ENCODE measurements at places on chromosomes 11 and 22.

- DNase-seq = no peak
Observed at GRCh38 chr11:130531061-130531460, 82.6 kb downstream of the ADAMTS15 start.

DNA sequence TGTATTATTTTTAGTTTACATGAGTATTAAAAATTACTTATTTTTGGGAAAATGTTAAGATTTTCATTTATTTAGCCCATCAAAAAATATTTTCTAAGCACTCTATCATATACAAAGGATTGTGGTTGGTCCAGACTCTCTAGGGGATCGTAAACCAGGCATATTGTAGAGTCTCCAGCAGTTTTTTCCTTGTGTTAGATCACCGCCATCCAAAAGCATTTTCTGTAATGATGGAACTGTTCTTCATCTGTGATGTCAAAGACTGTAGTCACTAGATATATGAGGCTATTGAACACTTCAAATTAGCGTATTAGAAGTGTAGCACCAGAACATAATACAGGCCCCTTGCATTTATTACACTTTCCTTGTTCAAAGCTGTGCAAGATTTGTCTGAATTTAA, 154.9 kb downstream of the SBF2 start:
- DNase-seq = no peak

DNA sequence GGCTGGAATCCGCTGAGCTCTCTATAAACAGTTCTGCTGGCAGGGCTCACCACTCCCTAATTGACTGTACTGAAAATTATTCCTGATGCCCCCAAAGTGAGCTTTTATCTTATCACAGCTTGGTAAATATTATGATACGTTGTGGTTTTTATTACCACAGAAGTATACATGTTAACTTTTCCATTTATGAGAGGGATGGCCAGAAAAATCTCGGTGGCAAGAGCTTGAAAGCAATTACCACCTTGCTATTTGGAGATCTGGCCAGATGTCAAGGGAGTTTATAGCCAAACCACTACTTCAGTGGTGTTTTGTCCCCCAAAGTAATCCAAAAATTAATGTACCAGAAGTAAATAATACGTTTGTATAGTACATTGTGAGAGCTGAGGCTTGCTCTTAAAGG, 75.4 kb upstream of the RCN1 start:
- DNase-seq = no peak

GRCh38 chr22:38032681-38033521, 24.3 kb upstream of the PICK1 start:
- DNase-seq = no peak

DNA sequence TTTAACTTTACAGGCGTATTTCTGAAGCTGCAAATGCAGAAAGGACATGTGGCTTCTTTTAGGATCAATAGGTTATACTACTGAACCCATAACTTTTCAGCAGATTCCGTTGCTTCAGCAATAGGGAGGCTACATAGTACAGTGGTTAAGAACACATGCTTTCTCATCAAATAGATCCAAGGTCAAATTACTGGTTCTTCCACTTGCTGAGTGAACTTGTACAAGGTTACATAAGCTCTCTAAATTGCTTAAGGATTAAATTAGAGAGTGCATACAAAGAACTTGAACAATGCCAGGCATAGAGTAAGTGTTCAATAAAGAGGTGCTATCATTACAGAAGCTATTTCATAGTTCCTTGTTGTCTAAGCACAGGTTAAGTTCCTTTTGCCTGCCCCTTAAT, 129.6 kb downstream of the BARX2 start:
- peak; percentile 2 for DNase-seq

DNA sequence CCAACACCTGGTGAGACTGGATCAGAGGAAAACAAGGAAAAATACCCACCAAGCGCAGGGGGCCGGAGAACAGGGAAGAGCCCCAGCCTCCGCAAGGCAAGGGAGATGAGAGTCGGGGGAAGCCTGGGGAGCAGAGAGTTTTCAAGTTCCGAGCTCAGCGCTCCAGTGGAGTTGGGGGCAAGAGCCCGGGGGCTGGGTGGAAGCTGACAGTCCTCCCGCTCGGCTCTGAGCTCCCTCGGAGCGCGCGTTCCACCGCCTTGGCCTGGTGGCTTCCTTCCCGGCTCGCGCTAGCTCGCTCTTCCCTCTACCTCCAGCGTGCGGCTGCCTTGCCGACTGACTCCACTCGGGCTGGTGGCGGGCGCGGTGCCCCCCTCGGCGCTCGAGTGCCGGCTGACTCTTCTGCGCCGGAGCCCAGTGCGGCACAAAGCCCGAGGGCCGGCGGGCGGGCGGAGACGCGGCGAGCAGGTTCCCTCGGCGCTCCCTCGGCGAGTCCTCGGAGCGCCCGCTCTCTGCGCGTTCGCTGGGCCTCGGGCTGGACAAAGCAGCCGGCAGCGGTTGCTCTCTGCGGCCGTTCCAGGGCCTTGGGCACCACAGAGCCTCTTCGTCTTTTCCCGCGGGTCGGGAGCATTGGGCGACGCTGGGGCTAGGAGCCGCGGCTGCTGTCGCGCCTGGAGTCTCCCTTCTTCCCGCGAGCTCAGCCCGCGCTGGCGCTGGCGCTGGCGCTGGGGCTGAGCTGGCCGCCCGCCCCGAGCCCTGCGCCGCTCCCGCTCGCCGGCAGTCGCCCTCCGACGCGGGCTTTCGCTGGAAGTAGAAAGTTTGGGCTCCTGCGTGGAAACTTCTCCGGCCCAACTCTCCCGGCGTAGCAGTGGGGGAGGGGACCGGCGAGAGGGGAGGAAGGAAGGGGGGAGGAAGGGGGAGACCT, 1.0 kb downstream of the PAX6 start:
- DNase-seq = no peak

GRCh38 chr11:93653080-93653479, 8.4 kb upstream of the CEP295 start:
- no peak for DNase-seq

GRCh38 chr11:69123593-69124545, 31.9 kb upstream of the SMIM38 start:
- no peak for DNase-seq

DNA sequence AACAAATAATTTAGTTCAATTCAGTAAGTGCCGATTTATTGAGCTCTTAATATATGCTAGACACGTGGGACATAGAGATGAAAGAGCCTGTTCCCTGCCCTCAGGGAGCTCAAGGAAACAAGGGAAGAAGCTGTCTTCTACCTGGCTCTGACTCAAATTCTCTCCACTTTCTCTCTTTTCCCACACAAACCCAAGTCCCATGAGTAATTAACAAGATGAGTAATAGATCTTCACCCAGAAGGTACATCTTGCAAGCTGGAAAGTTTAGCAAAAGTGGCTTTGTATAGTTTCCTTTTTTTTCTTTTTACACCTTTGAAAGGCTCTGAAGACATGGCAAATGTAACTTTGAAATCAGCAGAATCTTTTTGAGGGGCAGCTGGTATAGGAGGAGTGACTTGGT, 48.2 kb upstream of the CHST1 start:
- no peak for DNase-seq

DNA sequence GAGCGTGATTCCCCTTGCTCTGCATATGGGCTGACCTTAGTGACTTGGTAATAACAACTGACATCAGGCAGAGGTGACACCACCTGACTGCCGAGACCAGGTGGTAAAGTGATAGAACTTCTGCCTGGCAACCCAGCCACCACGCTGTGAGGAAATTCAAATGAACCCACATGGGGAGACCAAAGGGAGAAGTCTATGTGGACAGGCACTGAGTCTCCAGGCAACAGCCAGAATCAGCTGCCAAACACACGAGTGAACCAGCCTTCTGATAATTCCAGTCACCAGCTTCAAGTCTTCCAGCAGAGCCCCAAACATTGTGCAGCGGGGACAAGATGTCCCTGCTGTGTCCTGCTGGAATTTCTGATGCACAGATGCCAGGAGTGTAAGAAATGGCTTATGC, 29.7 kb downstream of the SPATA19 start:
- no peak for DNase-seq

DNA sequence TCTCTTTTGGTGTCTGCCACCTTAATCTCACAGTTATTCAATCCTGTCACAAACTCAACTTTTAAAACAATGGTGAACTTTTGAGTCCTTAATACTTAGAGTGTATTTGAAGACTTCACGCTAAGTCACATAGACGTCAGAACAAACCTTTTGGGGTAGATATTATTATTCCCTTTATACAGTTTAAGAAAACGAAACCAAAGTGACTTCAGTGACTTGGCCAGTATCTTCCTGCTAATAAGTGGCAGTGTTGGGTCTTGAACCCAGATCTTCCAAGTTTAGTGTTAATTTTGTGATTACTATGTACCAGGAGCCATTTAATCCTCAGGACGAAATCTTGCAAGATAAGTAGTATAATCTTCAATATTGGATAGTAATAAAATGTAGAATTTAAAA, 691 bp downstream of the CEP295 start:
- DNase-seq = no peak

DNA sequence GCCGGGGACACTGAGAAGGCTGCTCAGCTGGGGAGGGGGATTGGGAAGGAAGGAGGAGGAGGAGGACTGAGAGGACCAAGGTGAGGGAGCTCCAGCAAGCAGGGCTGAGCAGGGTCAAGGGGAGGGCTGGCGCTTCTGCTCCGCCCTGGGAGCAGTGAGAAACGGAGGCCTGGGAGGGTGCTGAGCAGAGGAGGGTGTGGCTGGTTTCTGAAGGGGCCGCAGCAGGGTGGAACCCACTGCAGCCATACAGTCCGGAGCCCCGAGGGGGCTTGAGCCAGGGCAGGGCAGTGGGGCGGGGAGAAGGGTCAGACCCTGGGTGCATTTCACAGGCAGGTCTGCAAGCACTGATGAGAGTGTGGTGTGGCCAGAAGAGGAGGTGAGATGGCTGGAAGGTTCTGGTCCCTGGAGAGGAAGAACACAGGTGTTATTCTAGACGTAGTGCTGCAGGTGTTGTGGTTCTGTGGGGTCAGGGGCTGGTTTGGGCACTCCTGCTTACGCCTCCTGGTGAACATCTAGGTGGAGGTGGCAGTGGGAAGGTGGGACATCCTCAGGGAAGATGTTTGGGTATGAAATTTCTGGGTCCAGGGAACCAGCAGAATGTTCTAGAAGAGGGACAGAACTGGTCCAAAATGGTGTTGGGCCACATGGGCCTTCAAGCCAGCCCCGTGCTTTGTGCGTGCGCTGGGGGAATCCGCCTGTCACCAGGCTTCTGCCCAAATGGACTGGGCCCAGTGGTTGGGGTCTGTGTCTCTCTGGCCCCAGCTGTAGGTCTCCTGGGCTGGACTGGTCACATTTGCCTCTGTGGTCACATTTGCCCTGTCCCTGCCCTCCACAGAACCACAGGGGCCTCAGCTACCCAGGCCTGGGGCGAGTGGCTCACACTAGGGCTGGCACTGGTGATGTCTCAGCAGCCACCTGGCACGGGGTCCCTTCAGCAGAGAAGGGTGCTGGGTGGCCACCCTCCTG, 714.7 kb downstream of the BRD1 start:
- no peak for DNase-seq

DNA sequence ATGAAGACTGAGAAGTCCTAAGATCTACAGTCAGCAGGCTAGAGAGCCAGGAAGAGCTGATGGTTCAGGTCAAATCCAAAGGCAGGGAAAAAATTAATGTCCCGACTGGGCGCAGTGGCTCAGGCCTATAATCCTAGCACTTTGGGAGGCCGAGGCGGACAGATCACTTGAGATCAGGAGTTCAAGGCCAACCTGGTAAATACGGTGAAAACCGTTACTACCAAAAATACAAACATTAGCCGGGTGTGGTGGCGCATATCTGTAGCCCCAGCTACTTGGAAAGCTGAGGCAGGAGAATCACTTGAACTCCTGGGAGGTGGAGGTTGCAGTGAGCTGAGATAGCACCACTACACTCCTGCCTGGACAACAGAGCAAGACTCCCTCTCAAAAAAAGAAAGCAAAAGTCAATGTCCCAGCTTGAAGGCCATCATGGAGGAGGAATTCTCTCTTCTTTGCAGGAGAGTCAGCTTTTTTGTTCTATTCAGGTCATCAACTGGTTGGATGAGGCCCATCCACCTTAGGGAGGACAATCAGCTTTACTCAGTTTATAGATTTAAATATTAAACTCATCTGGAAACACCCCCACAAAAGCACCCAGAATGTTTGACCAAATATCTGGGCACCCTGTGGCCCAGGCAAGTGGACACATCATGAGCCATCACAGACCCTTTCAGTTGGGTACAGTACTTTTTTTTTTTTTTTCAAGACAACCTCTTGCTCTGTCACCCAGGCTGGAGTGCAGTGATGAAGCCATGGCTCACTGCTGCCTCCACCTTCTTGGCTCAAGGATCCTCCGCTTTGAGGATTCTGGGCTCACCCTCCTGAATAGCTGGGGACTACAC, 4.3 kb upstream of the ZC3H7B start:
- DNase-seq = no peak

- DNase-seq = peak; percentile 12
Observed at GRCh38 chr11:35614939-35615569, 3.2 kb upstream of the FJX1 start.

- no peak for DNase-seq
Observed at GRCh38 chr22:39098026-39098425, 982 bp downstream of the APOBEC3H start.

- no peak for DNase-seq
Observed at GRCh38 chr22:29344137-29344536, 28.6 kb upstream of the RASL10A start.

- DNase-seq = no peak
Observed at GRCh38 chr11:35624781-35625180, 6.5 kb downstream of the FJX1 start.

DNA sequence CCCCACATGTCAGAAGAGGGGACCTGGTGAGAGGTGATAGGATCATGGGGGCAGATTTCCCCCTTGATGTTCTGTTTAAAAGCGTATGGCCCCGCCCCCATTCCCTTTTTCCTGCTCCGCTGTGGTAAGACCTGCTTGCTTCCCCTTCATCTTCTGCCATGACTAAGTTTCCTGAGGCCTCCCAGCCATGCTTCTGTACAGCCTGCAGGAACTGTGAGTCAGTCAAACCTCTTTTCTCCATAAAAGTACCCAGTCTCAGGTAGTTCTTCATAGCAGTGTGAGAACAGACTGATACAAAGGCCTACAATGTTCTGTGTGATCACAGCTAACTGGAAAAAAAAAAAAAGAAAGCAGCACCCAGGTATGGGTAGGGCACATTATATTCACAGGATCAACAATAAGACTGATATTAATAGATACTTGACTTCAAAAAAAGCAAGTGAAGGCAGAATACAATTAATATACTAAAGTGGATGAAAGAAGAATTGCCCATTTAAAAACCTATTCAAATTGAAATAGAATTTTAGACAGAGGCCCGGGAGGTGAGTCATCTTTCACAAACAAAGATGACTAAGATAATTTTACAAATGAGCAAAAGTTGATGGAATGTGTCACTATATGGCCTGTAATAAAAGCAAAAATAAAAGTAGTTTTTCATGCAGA, 1.7 kb upstream of the OR52K1 start:
- no peak for DNase-seq

- peak; percentile 88 for DNase-seq
Observed at GRCh38 chr11:95923728-95924413, at the start of gene MTMR2. Gene MTMR2 (minus strand): TSS chr11:95924107. CDS start chr11:95923954, 153 bp downstream.

DNA sequence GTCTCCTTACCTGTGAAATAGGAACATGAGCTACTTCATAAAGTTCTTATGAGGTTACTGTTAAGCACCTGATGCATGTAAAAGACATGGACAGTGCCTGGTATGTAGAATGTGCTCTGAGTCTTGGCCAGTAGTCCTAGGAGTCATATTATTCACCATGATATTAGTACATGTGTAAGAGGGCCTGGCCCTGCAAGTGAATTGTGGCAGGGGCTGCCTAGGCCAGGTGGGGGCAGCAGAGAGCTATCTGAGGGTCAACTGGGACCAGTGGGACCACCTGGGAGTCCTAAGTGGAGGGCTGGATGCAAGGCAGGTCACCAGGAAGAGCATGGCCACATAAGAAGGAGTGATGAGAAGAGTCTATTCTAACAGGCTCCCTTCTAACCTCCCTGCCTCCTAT, 529.5 kb downstream of the SOX6 start:
- DNase-seq = no peak

Data from small intestine (tissue), 16 donors.